ENCODE measurements at places on chromosomes 4 and X. TPM values are rescaled to one million over a fixed set of nuclear protein-coding genes. Genes with fewer than 3 reads are reported as not detected.

Gene AKAP4
- not detected for total RNA-seq

Gene TMPRSS11B
- total RNA-seq, result not detected

DNA sequence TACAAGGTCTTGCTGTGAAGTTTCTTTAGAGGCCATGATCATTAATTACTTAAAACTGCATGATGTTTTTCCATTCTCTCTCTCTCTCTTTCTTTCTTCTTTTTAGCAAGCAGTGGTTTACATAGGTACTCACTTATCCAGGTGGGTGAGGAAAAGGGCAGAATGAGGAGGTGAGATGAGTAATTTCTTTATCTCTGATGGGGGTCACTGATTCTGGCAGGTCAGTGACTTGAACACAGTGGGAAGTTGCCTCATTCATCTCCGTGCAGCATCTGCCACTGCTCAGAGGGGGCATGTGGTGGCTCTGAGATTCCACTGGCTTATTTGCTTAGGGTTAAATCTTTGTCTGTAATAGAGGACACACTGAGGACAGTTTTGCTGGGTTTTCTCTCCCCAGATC lies 62.6 kb downstream of the FAM114A1 start:
- DNase-seq, result no peak

DNA sequence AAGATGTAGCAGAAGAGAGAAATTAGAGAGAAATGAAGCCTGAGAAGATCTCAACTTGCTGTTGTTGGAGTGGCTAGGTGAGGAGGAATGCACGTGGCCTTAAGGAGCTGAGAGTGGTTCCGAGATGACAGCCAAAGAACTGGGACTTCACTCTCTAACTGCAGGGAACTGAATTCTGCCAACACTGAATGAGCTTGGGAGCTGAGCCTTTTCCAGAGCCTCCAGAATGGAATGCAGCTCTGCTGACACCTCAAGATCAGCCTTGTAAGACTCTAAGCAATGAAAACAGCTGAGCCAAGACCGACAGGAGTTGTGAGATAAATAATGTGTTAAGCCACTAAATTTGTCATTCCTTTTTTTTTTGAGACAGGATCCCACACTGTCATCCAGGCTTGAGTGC lies 73.0 kb downstream of the TLL1 start:
- DNase-seq, result no peak

DNA sequence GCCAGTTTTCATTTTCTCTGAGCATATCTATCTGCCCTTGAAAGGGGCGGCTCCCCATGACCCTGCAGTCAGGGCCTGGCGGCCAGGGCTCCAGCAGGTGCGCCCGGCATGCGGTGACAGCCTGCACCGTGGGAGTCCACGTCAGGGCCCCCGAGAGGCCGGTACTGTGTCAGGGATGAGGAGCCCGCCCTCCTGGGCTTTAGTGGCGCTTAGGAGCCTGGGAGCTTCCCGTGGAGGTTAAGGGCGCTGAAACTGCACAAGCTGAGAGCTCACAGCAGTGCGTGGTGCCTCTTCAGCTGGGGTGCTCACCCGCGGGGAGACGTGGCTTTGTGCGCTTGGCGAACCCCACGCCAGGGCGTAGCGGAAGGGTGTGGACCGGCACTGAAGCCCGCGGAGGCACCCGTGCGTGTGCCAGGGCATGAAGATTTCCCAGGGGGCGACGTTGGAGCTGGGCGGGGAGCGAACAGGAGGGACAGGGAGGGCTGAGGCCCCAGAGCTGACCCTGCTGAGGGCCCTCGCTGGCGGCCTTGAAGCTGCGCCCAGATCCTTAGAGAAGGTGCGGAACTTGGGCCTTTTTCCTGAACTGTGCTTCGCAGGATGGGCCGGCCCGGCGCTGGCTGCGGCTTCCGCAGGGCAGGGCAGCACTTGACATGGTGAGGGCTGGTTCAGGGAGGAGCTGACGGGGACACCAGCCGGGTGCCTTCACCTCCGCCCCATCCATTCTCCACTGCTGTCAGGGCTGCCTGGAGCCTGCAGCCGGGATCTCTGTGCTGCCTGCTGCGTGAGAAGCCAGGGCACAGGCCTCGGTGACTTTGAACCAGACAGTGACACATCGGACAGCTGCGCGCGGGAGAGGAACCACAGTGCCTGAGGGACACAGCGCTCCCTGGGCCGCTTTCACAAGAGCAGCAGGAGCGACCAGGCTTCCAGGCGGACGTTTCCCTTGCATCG lies 32.9 kb downstream of the HTT-AS start:
- peak; percentile 69 for DNase-seq

- no peak for DNase-seq
Observed at GRCh38 chr4:73668782-73669201, 48.6 kb upstream of the RASSF6 start.

DNA sequence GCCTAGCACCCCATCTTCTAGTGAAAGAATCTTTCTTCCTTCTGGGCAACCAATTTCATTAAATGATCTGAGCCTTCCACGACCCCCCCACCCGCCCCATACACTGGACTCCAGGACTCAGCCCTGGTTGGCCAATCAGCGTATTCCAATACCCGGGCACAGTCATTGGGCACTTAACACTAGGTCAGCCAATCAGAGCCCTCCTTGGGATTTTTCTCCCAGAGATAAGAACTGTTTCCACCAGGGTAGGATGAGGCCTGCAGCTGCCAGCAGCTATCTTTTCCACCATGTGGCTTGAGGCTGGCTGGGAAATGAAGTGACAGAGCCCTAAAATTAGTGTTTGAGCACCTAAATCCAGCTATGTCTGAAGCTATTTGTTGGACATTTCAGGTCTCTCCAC lies 418.8 kb downstream of the BCOR start:
- DNase-seq, result no peak

GRCh38 chr4:8409264-8410065 lies 31.1 kb downstream of the ACOX3 start:
- DNase-seq, result no peak

Gene SPOCK3
- 0.50 TPM for total RNA-seq

- DNase-seq, result no peak
Observed at GRCh38 chr4:7704625-7705024, 235.0 kb downstream of the AFAP1 start.

DNA sequence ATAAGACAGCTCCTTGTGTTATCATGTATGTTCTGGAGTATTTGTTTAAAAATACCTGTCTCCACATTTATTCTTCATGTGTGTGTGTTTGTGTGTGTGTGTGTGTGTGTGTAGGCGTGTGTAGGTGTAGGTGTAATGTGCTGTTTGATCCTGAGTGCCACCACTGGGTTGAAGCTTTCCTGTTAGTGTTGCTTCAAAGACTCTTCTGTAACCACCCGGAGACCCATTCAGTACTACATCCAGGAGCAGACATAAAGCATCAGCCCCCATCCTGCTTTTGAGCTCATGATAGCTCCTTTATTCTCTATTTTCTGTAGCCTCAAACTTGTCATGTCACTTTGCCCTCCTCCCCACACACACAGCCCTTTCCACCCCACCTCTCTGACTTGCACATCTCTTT lies 3.0 kb upstream of the ZDHHC9 start:
- no peak for DNase-seq

DNA sequence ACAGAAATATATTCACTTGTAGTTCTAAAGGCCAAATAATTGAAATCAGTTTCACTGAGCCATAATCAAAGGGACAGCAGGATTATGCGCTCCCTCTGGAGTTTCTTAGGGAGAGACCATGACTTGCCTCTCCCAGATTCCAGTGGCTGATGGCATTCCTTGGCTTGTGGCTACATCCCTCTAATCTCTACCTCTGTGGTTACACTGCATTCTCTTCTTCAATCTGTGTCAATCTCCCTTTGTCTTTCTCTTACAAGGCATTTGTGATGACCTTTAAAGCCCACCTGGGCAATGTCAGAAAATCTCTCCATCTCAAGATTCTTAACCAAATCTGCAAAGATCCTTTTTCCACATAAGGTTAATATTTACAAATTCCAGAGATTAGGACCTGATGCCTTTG lies 260.2 kb downstream of the UNC5C start:
- no peak for DNase-seq

Gene SLIT2
- 11.7 TPM for total RNA-seq

GRCh38 chrX:41408576-41408975 lies 38.6 kb upstream of the NYX start:
- DNase-seq, result no peak

- DNase-seq, result no peak
Observed at GRCh38 chr4:17613761-17614415, 553 bp upstream of the MED28 start.

GRCh38 chr4:145665773-145666172 lies 14.2 kb upstream of the C4orf51 start:
- DNase-seq, result no peak

DNA sequence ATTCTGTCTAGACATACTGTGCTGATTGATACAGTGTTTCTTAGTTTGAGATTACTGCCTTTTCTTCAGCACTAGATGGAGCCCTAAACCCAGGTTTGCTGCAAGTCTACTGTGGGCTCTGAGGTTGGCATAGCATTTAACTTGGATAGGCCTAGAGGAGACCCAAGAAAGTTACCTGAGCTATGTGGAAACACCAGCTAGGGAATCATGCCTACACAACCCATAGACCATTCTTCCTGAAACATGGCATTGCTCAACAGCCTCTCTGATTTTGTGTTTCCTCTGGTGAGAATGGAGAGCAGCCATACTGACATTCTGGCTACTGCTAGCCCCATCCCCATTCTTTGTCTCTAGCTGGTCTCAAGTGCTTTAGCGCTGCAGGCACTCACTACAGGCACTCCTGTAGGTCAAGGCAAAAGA lies 287.7 kb upstream of the PCDH18 start:
- DNase-seq, result no peak

Gene NLGN3
- total RNA-seq, result 3.1 TPM

- DNase-seq, result no peak
Observed at GRCh38 chrX:84133023-84133422, 55.0 kb downstream of the RPS6KA6 start.

GRCh38 chr4:66275411-66276038 lies 605.2 kb upstream of the EPHA5 start:
- no peak for DNase-seq

Gene OTUD4
- 33.7 TPM for total RNA-seq

GRCh38 chrX:110317061-110317819 lies 645 bp downstream of the AMMECR1 start:
- peak; percentile 22 for DNase-seq

Measured in ovary (tissue), 10 donors.